CD8-positive, alpha-beta memory T cell (primary cell): ENCODE measurements at places on chromosomes 12 and 14. TPM values are rescaled to one million over a fixed set of nuclear protein-coding genes. Genes with fewer than 3 reads are reported as not detected.

The UNG gene
- total RNA-seq, result 101 TPM

The MANSC4 gene
- not detected for total RNA-seq

The KCNC2 gene
- total RNA-seq, result not detected

The SYNDIG1L gene
- total RNA-seq, result not detected

The AP4S1 gene
- total RNA-seq, result 9.9 TPM

The KRT2 gene
- total RNA-seq, result not detected

The SOAT2 gene
- 0.48 TPM for total RNA-seq

The PLEK2 gene
- 0.81 TPM for total RNA-seq

DNA sequence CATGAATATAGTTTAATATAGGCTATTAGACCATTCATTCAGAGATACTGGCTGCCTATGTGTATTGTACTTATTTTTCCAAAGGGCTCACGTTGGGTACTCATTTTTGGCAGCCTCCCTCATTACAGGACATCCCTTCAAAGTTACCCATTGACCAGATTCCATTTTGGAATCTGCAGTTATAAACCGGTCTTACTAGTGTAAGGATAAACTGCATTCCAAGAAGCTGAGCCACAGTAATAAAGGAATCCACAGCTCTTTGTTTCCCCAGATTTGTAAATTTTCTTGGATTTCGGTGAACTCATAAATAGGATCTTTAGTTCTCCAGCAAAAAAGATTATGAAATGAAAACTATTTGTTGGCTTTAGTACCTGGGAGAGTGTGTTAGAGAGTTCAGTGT is 18.9 kb upstream of the CFL2 start:
- no peak for DNase-seq

DNA sequence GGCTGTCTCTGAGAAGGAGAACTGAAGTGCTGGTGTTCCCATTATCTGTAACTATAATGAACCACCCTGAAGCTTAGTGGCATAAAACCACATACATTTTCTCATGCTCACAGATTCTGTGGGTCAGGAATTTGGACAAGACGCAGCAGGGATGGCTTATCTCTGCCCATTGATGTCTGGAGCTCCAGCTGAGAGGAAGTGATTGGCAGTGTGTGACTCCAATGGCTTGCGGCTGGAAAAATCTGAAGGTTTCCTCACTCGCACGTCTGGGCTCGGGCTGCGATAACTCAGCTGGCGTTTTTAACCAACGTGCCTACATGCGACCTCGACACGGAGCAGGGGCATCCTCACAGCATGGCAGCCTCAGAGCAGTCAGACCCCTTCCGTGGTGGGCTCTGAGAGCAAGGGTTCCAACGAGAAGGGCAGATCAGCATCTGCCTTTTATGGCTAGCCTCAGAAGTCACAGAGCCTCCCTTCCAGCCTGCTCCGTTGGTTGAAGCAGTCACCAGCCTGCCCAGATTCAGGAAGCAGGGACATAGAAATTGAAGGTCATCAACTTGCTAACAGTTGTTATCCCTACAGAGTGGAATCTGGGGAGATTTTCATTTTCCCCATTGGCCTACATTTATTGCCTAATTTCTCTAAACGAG is 143.3 kb upstream of the BCL2L14 start:
- no peak for DNase-seq

GRCh38 chr12:68745376-68745903 is 536 bp upstream of the SLC35E3 start:
- no peak for DNase-seq

DNA sequence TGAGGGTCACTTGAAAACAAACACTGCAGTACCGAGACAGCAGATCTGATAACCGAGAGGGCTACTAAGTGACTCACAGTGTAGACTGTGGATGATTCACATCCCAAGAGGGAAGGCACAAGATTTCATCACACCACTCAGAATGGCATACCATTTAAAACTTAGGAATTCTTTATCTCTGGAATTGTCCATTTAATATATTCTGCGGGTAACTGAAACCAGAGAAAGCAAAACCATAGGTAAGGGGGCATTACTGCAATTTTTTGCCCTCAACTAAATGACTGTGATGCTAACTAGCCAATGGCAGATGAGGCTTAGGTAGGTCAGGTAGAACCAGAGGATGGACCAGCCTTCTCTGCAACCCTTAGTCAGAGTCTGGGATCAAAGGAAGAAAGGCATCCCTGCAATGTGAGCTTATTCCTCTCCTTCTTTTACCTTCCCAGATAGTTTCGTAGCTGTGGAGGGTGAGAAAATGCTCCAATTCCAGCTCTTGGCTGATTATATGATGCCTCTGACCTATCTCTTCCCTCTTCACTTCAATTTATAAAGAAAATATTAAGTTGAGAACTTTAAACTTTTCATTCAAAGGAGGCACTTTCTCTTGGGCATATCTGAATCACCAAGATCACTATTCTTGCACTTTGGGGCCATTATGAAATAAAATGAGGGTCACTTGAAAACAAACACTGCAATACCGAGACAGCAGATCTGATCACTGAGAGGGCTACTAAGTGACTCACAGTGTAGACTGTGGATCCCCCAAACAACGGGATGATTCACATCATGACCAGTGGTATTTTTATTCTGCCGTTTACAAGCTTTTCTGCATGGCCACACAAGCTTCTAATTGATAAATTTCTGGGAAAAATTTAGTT is 6.8 kb downstream of the ART4 start:
- no peak for DNase-seq

GRCh38 chr12:24972078-24972477 is 23.2 kb upstream of the BCAT1 start:
- no peak for DNase-seq

DNA sequence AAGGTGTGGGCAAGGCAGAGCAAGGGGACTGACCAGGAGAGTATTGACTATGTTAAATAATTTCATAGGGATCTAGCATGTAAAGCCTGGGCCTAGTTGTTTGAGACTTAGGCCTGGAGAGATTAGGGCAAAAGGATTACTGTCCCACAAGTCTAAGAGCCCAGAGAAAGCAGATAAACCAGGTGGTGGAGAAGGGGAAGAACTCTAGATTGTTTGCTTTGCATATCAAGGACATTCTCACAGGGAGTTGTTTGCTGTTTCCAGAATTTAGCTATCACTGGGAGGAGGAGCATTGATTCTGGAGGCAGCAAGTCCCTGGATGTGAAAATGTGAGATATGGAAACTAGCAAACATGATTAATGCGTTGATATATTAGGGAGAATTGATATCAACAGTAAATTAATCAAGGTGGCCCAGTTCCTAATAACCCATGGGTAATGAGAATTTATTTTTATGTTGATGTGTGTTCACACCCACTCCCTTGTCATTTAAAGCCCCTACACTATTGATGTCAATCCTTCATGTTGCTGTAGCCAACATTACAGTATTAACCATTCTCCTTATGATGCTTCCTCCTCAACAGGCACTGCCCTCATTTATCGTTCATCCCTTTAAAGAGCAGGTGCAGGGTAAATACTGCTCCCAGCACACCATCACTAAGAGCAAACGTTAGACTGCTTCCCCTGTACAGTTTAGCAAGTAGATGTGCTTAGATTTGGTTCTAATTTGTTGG is 1666.7 kb upstream of the FLRT2 start:
- DNase-seq, result no peak

DNA sequence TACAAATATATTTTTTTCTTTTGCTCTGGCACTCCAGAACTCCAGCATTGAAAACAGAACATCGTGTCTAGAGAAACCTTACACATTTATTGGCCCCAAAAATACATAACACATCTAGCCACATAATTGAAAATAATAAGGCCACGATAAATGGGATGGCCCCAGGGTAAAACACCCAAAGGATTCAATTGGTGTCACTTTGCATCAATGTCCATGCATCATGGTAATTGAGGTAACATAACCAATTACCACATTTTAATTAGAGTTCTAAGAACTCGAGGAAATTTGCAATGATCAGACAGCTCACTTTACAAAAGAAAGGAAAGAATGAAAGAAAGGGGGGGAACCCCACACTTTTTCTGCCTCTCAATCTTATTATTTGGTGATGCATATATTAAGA is 151.8 kb upstream of the NPAS3 start:
- no peak for DNase-seq

- no peak for DNase-seq
Observed at GRCh38 chr12:89494411-89495231, 30.0 kb downstream of the GALNT4 start.

GRCh38 chr12:16184681-16185080 is 92.8 kb downstream of the SLC15A5 start:
- no peak for DNase-seq

- DNase-seq, result no peak
Observed at GRCh38 chr14:76715511-76716081, 45.7 kb upstream of the VASH1 start.

- no peak for DNase-seq
Observed at GRCh38 chr12:40996091-40996490, 192.0 kb upstream of the PDZRN4 start.

DNA sequence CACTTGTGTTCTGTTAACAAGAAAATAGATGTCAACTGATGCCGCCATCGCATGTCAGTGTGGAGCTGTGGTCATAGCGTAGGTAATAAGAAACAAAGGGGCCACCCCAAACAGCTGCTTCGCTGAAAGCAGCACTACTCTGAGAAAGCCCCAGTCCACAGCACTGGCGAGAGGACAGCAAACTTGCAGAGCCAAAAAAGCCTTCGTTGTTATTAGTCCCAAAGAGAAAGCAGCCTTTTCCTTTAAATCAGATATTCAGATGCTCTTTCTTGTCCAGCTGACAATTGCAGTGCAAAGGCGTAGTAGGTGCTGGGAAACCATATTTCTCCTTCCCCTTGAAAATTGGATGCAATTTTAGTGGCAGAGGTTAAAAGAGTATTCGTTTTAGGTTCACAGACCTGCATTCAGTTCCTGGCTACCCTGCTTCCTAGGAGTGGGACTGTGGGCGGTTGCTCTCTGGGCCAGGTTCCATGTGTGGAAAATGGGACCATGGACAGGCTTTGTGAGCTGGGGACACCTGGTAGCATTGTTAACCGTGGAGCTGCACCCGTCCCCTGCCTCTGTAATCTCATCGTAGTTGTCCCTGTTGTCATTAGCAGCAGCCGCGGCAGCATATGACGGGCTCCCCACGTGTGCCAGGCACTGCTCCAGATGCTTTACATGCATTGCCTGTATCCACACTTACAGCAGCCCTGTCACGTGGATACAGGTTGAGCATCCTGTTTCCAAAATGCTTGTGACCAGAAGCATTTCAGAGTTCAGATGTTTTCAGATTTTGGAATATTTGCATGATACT is 54.2 kb downstream of the ELK3 start:
- DNase-seq, result no peak

GRCh38 chr12:22626406-22626805 is 1.4 kb downstream of the ETNK1 start:
- DNase-seq, result no peak

DNA sequence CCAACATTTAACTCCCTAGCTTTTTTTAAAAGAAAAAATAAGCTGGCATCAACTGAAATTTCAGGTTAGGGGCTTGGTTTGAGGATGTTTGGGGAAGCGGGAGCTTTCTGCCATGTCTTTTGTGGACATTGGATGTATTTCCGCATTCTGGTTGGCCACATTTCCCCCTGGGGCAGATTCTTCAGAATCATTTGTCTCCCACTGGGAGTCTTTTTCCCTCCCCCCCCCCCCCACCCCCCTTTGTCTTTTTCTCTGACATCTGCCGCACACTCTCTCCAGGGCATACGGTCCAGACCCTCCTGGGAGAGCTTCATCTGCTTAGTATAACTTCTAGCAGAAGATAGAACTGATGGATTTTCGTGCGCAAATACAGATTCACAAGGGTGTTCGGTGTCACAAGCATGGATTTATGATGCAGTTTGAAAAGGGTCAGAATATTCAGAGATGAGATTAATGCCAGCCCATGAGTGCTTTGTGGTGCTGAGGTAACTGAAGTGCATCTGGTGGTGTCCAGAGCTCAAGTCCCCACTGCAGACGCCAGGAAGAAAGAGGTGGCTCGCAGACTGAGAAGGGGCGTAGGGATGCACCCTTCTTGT is 40.2 kb downstream of the ETV6 start:
- no peak for DNase-seq

DNA sequence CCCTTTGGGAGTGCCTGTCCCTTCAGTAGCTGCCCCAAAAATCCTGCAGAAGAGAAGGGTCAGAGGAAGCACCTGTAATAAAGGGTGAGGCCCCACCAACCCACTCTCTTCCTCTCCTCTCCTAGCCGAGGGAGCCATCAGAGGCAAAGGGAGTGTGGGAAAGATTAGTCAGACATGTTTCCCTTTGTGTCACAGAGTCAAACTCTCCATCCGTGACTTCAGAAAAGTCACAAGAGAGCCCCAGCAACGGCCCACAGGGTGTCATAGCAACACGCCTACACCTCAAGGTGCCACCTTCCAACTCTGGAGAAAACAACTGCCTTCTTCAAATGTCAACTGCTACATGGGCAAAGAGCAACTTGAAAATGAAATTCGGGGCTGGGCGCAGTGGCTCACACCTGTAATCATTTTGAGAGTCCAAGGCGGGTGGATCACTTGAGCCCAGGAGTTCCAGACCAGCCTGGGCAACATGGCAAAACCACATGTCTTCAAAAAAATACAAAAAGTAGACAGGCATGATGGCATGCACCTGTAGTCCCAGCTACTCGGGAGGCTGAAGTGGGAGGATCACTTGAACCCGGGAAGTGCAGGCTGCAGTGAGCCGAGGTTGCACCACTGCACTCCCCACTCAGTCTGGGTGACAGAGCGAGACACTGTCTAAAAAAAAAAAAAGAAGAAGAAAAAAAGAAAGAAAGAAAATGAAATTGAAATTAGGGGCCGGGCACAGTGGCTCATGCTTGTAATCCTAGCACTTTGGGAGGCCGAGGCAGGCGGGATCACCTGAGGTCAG is 17.7 kb upstream of the CD27 start:
- DNase-seq, result peak; percentile 92

DNA sequence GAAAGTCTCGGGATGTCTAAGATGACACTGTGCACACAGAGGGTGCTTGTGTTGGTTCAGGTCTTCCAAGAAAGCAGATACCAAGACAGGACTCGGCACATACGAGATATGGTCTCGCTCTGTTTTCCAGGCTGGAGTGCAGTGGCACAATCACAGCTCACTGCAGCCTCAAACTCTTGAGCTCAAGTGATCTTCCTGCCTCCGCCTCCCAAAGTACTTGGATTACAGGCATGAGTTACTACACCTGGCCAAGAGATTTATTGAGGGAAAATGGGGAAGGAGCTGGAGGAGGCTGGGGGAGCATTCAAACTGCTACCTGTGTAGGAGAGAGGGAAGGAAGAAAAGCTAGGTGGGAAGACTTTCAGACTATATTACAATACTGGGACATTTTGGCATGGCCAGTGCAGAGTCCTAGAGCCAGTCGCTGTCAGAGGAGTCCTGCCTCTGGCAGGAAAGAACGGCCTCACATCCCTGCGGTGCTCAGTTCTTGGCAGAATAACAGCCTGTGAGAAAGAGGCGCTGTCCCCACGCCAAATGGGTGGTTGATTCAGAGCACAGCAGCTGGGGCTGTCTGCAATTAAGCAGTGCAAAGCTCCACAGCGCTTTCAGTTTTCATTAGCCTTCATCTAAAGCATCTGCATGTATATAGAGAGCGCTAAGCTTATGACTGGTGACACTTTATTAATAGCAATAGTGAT is 18.3 kb downstream of the SLC17A8 start:
- DNase-seq, result no peak

- no peak for DNase-seq
Observed at GRCh38 chr12:11758510-11759493, 109.3 kb downstream of the ETV6 start.

GRCh38 chr12:52223406-52224039 is 9.5 kb upstream of the KRT7 start:
- DNase-seq, result no peak
